ENCODE measurements at places on chromosomes 1 and 21.

DNA sequence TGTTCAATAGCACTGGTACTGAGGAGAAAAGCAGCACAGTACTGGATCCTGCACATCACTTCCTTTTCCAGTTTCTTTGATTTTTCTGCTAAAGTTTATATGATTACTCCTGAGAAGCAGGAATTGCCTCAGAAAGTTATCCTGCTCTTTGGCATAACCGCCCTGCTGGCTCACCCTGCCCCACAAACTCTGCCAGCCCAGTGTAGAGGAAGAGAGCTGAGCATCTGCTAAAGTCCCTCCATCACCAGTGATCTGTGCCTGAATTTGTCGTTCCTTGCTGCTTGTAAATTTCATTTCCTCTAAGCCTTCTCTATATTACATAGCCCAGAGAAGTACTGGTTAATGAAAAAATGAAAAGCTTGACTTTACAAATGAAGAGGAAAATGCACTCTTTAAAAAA, 87.0 kb upstream of the C1orf21 start:
- DNase-seq = no peak

GRCh38 chr1:42723511-42723910, 16.5 kb downstream of the CLDN19 start:
- no peak for DNase-seq

DNA sequence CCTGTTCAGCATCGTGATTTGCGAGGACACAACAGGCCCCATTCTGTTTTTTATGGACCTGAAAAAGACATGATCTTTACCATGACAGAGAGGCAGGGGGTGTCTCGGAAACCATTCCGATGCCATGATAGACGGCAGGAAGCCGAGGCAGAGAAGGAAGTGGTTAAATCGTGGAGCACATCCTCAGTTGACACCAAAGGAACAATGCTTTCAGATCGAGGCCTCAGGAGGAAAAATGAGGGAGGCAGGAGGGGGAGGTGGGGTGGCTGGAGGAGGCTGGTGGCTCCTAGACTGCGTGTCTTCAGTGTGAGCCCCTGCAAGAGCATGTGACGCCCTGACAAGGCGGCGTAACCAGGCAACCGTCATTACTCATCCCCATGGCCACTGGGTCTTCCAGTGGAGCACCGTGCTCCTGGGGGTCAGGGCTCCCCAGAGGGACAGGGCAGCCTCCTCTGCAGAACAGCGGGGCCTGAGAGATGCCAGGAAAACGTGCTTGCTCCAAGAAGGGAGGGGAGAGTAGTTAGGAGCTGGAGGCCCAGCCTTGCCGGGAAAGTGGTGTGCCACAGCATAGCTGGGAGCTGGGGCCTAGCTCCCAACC, 172.8 kb upstream of the TMEM51 start:
- DNase-seq = no peak

DNA sequence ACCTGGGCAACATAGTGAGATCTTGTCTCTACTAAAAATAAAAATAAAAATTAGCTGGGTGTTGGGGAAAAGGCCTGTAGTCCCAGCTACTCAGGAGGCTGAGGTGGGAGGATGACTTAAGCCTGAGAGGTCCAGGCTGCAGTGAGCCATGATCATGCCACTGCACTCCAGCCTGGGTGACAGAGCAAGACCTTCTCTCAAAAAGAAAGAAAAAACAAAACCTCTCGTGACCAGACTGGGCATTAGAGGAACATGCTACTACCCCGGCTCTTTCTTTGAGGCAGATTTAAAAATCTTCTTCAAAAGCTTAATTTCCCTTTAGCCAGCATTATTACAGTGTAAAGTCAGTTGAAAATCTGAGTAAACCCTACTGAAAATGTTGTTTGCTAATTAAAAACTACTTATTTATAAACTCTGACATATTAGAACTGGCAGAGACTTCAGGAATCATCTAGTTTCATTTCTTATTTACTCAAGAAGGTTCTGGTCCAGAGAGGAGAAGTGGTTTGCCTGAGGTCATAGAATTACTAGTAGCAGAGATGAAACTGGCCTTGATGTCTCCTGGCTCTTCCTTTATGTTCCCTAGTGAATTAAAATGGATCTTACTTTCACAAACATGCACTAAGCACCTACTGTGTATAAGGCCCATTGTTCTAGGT, 11.6 kb upstream of the ELAVL4 start:
- no peak for DNase-seq

- DNase-seq = no peak
Observed at GRCh38 chr1:42081475-42081874, 71.7 kb upstream of the GUCA2B start.

- no peak for DNase-seq
Observed at GRCh38 chr1:6471086-6471969, 5.4 kb upstream of the TNFRSF25 start.

GRCh38 chr1:22325531-22326371, 125.9 kb upstream of the ZBTB40 start:
- no peak for DNase-seq

DNA sequence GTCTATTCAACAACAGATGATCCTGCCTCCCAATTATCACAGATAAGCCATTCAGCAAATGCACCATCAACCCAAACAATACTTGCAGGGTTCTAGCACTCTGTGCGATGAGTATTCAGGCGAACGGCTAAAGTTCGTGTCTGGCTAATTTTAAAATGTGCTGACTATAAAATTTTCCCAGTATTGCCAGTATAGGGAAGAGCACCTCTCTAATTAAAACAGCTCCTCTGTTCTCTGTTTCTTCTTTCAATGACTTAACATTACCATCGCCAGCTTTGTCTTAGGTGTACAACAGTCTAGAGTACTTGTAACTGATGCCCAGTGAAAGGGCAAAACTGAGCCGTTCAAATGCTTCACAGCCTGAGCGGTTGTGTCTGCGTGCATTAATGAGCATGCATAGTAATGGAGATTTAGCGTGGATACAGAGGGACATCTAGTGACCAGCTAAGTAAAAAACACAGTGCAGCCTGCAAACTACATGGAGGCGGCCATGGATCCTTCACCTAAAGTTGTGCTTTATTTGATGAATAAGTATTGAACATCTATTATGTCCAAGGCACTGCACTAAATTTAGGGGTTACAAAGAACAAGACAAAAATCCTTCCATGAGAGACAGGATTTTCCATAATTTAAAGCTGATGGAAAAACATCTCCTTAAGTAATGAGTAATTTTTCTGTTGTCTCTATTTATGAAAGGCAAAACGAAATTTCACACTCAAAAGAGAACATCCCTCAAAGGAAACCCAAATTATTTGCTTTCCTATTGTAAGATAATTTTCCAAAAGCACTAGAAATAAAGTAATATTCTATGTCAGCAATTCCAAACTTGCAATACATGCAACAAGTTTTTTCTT, 120.0 kb downstream of the SETD4 start:
- DNase-seq = peak; percentile 39

DNA sequence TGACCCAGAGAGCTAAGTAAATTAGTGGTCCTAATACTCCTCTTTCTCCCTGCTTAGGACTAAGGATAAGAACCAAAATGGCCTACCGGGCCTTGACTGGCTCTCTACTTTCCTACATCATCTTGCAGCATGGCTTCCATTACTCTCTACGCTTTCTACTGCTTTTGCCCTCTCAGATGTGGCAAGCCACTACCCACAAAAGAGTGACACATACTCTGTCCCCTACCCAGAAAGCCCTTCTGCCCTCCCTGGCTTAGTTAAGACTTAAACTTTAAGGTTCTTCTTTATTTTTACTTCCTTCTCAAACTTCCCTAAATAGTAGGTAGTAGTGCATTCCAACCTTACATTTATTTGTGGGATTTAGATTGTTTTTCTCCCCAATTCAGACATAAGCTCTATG, 228.1 kb downstream of the TPR start:
- DNase-seq = no peak

GRCh38 chr1:26278303-26278702, 1.6 kb upstream of the SH3BGRL3 start:
- DNase-seq = no peak

DNA sequence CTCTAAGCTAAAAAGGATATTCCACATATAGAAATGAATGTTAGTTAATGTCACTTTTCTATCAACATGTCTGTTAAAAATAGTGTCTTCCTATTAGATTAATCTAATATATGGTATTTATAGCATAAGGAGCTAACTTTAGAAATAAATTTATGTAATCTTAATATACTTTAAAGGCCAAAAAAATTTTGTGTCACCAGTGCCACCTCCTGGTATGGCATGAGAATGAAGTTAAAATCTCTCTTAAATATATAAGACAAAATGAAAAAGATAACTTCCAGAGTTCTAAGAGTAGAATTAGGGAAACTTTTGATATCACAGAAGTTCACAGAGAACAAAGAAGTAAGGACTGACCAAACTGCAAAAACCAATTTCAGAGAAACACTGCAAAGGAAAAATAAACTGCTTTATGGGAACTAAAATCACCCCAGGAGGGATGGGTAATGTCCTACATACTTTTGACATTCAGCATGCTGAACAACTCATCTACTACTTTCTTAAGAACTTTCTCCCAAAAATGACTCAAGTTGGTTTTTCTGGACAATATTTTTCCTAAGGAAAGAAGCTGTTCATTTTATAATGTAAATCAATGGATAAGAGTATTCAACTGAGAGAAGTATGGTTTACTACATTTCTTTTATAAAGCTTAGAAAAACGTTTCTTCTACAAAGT, 82.8 kb downstream of the TRIM33 start:
- DNase-seq = no peak
